ENCODE measurements at places on chromosomes 11 and 22. TPM values are rescaled to one million over a fixed set of nuclear protein-coding genes. Genes with fewer than 3 reads are reported as not detected.

DNA sequence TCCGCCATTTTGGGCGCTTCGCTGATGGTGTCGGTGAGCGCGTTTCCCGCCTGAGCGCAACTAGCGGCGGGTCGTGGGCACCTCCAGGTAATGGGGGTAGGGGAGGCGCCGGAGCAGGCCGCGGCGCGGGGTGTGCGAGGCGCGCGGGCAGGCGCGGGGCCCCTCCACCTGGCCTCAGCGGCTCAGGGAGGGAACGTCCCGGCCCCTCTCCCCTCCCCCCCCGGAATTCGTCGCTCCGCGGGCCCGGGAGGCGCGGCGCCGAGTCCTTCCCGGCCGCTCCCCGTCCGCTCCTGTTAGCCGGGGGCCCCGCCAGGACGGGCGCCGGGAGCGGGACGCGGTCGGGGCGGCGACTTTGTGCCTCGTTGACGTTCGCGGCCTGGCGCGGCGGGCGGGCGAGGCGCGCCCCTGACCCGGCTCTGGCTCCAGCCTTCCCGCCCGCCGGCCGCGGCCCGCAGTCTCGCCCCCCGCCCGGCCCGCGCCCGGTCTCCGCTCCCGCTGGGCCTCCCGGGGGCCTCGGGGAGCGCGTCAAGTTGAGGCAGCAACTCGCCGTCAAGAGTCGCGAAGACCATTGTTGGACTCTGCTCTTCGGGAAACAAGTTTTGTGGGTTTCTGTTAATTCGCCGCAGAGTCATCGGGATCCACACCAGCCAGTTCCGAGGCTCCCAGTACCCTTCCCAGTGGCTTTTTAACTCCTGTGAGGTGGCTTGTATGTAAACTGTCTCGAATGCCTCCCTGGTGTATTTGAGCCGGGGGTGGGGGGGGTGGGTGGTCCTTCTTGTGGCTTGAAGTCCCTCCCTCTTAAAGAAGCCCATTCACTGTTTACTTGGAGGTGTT is at the start of gene PPP6R3:
Gene PPP6R3 (plus strand): TSS at position 12 of the 834 bp plus-strand sequence. CDS start 76,913 bp downstream, outside the sequence.
- no peak for DNase-seq

DNA sequence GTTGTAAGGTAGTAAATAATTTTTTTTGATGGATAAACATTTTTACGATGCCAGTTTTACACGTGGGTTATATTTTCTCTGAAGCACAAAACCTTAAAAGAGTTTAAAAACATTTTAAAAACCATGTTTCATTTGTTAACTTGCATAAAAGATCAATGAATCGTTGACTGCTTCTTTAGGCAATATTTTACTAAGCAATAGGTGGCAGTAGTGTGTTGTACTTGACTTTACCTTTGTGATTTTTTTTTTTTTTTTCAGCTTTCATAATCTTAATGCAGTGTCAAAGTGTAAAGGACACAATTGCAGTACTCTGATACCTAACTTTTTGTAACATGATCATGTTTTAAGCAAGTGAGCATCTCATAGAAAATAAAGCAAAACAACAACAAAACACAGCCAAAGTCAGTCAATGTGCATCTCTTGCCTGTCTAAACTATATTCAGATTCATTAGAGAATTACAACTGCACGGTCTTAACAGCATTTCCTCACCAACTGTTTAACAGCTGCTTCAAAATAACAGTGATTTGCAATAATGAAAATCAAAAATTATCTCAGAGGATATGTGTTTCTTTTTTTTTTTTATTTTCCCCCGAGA is 27.7 kb downstream of the DNAJC24 start:
- no peak for DNase-seq

- peak; percentile 7 for DNase-seq
Observed at GRCh38 chr11:1162491-1163311, 4.9 kb downstream of the MUC5AC start.

Gene IL10RA
- total RNA-seq: 0.72 TPM

- no peak for DNase-seq
Observed at GRCh38 chr22:49869845-49870712, 16.4 kb downstream of the ZBED4 start.

Gene SLC37A2
- total RNA-seq: 0.51 TPM

GRCh38 chr11:68961245-68961644 is 19.5 kb downstream of the MRGPRD start:
- no peak for DNase-seq

Gene FGF3
- total RNA-seq: not detected

Gene SPON1
- 13.7 TPM for total RNA-seq
